Glomerular endothelial cell (primary cell): ENCODE measurements at places on chromosomes 3 and 15. TPM values are rescaled to one million over a fixed set of nuclear protein-coding genes. Genes with fewer than 3 reads are reported as not detected.

TEX9 gene
- 1.0 and 2.6 TPM in 2 replicates for total RNA-seq

DNA sequence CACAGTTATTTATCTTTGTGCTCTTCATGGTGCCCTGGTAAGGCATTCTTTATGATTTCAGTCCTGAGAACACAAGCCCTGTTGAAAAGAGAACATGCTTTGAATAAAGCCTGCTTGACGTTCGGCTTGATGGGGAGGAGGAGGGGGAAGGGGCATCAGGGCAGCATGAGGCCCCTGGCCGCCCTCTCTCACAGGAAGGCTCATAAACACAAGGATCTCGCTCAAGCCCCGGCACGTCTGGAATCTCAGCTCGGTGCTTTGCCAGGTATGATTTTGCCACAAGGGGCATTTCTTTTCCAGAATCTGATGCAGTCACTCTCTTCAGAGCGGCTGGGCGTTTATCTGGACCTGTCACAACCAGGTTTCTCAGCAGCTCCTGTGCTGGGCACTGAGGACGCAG lies 129.4 kb downstream of the DNAJB8 start:
- no peak for DNase-seq

- DNase-seq: peak; percentile 87
Measured at GRCh38 chr3:57803647-57804081, 47.6 kb downstream of the SLMAP start.

- no peak for DNase-seq
Measured at GRCh38 chr3:151578495-151578894, 117.6 kb upstream of the IGSF10 start.

GRCh38 chr3:141858312-141858711 lies 18.1 kb upstream of the ATP1B3 start:
- no peak for DNase-seq
